ENCODE measurements at places on chromosomes 11 and 22. TPM values are rescaled to one million over a fixed set of nuclear protein-coding genes. Genes with fewer than 3 reads are reported as not detected.

The OR4C5 gene
- total RNA-seq: not detected

The FOLH1 gene
- not detected for total RNA-seq

The DNAJB7 gene
- not detected for total RNA-seq

The RBMXL2 gene
- total RNA-seq: not detected

The NPAS4 gene
- not detected for total RNA-seq

The INS gene
- not detected for total RNA-seq

The C11orf42 gene
- total RNA-seq: not detected

The THRSP gene
- not detected for total RNA-seq

The CATSPER1 gene
- 1.2 TPM for total RNA-seq

The PAMR1 gene
- not detected for total RNA-seq

The MIOX gene
- total RNA-seq: not detected

The RFPL3 gene
- total RNA-seq: not detected

The HEPACAM gene
- total RNA-seq: not detected

All from A549 treated with ZK216348 at 1 μM for 4 hours (cell line).